ENCODE measurements at places on chromosomes 13 and 19.

- no peak for DNase-seq
These were observed 55.2 kb downstream of the ELF1 start for GRCh38 chr13:40963927-40964326.

DNA sequence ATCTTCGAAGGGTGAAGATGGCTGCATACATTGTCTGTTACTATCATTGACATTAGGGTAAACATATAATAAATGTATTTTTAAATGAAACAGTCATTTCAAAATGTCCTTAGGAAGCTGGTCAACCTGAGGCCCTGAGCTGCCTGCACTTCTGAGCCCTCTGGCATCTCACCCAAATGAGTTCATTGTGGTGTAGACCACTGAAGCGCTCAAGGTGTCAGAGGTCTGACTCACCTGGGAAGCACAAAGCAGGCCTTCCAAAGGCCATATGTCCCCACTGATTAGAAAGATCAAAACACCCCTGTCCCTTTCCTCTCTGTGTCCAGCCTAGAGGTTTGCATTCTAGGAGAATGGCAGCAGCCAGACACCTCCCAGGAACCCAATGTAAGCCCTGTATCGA lies 59.6 kb downstream of the COL4A2 start:
- no peak for DNase-seq

GRCh38 chr19:27822336-27822735 lies 1390.6 kb downstream of the UQCRFS1 start:
- no peak for DNase-seq

GRCh38 chr13:24685314-24685713 lies 5.1 kb downstream of the ATP12A start:
- no peak for DNase-seq

DNA sequence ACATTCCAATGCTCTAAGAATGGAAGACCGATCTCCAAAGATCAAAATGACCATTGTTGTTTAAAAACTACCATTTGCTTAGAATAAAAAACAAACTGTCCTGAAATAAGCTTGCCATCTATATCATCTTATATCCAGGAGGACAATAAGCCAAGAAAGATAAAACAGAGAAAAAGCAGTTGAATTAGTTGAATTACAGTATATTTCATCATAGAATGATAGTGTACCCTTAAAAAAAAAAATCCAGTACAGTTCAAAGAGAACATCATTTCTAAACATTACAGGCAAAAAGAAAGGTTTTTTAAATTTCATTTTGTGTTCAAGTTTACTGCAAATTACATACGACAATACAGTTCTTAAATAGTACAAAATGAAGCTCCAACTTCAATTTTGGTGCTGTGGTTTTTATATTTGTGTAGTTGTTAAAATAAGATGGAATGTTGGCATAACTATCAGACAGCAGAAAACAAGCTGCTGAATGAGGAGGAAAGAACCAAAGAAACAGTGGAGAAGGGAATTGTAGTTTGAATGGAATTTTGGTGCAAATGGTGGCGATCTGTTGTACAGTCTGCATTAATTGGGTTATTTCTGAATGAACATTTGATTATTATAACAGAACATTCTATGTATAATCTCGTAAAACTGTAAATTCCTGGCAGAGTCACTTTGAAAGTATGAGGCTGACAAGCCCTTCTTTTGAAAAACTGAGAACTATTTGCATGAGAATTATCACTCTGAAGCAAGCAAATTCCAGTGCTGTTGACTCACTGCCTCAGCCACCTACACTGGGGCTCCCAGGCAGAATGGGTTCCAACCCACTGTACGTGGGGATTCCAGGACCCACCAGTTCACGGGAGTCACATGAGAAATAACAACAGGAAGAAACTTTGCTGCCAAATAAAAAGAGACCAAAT lies 37.7 kb downstream of the LHFPL6 start:
- DNase-seq: no peak

DNA sequence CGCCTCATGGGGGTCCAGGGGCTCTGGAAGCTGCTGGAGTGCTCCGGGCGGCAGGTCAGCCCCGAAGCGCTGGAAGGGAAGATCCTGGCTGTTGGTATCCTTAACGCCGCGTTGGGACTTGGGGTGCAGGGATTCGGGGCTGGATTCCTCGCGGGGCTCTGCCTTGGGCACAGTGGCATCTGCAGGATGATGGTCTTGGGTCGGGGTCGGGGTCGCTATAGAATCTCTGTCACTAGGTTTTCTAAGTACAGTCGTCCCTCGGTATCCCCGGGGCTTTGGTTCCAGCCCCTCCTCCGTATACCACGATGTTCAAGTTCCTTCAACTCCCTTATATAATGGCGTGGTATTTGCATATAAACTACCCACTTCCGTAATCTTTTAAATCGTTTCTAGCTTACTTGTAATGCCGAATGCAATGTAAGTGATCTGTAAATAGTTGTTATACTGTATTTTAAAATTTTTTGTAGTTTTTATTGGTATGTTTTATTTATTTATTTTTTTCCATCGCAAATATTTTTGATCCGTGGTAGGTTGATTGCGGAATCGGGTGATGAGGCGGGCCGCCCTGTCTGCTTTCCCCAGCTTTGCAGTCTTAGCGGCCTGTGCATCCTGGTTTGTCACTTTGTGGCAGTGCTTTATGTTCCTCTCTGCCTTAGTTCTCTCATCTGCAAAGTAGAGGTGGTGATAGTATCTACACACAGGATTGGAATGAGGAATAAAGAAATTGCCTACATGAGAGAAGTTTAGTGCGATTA lies 606 bp downstream of the ERCC5 start:
- peak; percentile 47 for DNase-seq

GRCh38 chr13:73598020-73598712 lies 536.0 kb downstream of the KLF12 start:
- DNase-seq: no peak

GRCh38 chr13:28659621-28659970 lies 666 bp downstream of the POMP start:
- DNase-seq: no peak

Measured in NK-92 treated with Interleukin-12 subunit alpha and Interleukin-12 subunit beta, amount 100 ng/mL, for 24 hours (cell line).